ENCODE measurements at places on chromosomes 12 and 14.

DNA sequence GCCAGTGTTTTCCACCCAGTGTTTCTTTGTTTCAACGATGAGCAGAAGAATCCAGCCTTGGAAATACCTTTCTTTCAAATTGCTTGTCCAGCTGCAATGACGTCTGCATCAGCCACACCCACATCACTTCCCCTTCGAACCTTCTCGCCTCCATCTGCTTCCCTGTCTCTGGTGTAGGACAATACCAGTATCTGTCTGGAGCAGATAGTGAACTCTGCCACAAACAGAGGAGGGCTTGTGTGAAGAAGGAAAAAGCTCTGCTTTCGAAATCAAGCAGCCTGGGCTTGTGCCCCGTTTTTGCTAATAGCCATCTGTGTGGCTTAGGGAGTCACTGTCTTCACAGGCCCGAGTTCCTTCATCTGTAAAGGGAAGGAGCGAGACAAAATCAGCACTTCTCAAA, 415.4 kb downstream of the ZFP36L1 start:
- H3K4me3 ChIP-seq = peak overlapping the region; percentile 9
- DNase-seq = peak; percentile 51
- peaks cover 39% of the 10 kb centered on the region for H3K4me1 ChIP-seq
- H3K27ac ChIP-seq = peak overlapping the region; percentile 99
- no peaks in the 10 kb centered on the region for H3K36me3 ChIP-seq

GRCh38 chr14:31501870-31502269, 14.0 kb upstream of the GPR33 start:
- H3K27ac ChIP-seq = no peak overlapping the region
- no peaks in the 10 kb centered on the region for H3K27me3 ChIP-seq
- no peaks in the 10 kb centered on the region for H3K4me1 ChIP-seq

DNA sequence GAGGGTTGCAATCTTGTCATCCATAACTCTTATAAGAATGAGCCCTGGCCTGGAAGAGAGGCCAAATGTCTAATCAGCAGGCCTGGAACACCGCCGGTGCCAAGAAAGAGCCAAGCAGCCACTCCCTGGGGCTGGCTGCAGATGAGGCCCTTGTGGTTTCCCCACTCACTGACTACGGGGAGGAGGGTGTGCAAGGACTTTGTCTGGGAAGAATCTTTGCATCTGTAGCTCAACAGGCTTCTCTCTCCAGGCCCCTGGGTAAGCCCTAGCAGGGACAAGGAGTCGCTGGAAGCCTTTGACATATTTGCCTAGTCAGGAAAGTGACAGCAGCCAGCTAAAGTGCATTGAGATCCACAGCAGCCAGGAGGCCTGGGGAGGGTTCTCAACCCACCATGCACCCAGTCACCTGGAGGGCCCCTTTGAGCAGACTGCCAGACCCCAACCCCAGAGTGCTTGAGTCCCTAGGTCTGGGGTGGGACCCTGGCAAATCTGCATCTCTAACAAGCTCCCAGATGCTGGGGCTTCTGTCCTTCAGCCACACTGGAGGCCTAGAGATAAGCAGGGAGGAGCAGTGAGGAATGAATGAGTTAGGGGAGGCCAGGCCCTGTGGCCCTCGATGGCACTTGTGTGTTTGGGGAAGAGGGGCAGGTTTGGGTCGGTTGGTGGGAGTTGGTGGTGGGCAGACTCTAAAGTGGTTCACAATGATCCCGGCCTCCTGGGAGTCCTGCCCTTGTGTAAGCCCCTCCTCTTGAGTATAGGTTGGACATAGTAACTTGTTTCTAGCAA, 13.9 kb upstream of the LRTM2 start:
- H3K27me3 ChIP-seq = peaks cover 5% of the 10 kb centered on the region
- no peak overlapping the region for H3K27ac ChIP-seq
- peaks cover 7% of the 10 kb centered on the region for H3K36me3 ChIP-seq

- H3K36me3 ChIP-seq = no peaks in the 10 kb centered on the region
- no peaks in the 10 kb centered on the region for H3K4me1 ChIP-seq
- DNase-seq = no peak
- no peak overlapping the region for H3K4me3 ChIP-seq
Measured at GRCh38 chr14:94591871-94592270, 10.6 kb downstream of the SERPINA5 start.

DNA sequence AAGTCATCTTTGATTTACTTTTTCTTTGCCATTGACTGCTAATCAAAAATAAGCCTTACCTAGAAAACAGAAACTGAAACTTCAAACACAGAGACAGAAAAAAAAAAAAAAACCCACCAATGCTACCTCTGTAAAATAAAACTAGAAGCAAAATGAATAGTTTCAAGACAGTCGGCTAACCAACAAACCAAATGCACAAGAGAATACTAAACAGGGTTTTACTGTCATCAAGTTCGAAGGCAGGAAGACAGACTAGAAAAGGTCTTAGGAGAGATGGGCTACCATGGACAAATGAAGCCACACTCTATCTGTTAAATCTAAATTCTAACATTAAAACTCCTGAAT, 59.5 kb downstream of the SEL1L start:
- no peak overlapping the region for H3K4me3 ChIP-seq
- no peaks in the 10 kb centered on the region for H3K27me3 ChIP-seq
- peaks cover 4% of the 10 kb centered on the region for H3K36me3 ChIP-seq
- H3K4me1 ChIP-seq = no peaks in the 10 kb centered on the region

DNA sequence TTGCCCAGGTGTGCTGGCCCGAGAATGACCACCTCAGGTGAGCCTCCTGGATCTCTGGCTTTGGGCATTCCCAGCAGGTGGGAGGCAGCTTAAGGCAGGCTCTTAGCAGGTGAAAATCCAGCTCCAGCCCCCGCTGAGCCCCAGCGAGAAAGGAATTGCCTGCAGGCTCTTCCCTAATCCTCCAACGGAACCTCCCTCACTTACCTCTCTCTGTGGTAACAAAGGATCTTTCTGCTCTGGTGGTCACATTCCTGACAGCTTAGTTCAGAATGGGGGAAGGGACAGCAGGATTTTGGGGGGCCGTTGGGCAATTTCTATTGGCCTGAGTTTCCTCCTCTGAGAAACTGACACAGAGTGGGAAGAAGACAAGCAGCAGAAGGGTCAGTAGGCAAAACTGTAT, 116.0 kb upstream of the LHX5 start:
- peaks cover 5% of the 10 kb centered on the region for H3K27me3 ChIP-seq
- H3K4me3 ChIP-seq = no peak overlapping the region
- no peaks in the 10 kb centered on the region for H3K36me3 ChIP-seq
- H3K27ac ChIP-seq = no peak overlapping the region

DNA sequence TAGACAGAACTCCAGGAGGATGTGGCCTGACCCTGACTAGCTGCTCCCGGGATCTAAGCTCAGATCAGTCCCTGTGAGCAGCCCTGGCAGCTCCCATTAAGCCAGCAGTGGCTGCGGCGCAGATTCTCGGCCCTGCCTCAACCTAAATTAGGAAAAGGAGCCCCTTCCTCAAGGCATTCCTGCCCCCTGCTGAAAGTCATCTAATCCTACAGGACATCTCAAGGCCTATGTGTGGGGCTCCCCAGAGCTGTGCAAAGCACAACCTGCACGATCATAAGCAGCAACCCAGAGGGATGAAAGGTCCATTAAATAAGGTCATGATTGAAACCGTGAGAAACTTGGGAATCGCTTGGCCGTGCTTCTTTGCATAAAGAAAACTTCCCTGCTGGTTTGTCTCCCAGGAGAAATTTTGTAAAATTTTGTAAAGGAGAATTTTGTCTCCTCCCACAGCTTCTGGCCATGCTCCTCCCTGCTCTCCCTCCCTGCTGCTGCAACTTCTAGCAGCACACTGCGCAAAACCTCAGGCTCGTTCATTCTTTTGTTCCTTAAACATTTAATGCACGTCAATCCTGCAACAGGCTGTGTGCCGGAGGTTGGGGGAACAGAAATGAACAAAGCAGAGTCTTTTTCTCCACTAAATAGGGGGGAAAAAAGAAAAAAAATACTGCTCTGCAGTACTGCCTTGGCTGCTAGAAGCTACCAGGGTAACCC, 96.6 kb upstream of the SLC35F4 start:
- H3K27me3 ChIP-seq = peaks cover 4% of the 10 kb centered on the region
- peaks cover 14% of the 10 kb centered on the region for H3K4me1 ChIP-seq
- no peak overlapping the region for H3K27ac ChIP-seq
- peak; percentile 22 for DNase-seq

DNA sequence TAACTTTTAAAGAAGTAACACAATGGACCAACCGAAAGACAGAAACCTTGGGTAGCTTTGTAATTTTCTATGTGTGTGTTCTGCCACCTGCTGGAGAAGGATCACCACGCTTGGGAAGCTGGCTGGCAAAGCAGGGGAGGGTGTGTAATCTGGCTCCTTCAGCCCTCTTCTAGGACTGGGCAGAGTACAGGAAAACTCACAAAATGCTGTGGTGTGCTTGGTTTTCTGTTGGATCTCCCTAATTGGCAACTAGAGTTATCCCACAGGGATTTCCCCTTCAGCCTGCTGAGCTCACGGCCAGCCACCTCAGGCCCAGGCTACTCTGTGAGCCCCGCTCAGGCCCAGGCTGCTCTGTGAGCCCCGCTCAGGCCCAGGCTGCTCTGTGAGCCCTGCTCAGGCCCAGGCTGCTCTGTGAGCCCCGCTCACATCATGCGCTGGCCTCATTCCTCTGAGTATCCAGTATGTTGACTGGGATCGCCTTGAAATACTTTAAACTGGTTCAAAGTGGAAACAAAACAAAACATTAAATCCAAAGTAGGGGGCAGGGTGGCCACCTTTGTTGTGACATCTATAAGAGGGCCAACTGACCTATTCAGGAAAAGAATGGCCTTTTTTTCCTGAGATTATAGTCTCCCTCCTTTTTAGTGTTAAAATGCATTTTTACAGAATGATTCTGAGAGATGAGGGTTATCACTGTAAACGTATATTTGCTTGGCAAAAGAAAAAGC, 52.0 kb upstream of the RNU6-8 start:
- peak; percentile 67 for DNase-seq
- H3K4me3 ChIP-seq = no peak overlapping the region
- no peak overlapping the region for H3K27ac ChIP-seq
- peaks cover 9% of the 10 kb centered on the region for H3K4me1 ChIP-seq
- no peaks in the 10 kb centered on the region for H3K36me3 ChIP-seq

DNA sequence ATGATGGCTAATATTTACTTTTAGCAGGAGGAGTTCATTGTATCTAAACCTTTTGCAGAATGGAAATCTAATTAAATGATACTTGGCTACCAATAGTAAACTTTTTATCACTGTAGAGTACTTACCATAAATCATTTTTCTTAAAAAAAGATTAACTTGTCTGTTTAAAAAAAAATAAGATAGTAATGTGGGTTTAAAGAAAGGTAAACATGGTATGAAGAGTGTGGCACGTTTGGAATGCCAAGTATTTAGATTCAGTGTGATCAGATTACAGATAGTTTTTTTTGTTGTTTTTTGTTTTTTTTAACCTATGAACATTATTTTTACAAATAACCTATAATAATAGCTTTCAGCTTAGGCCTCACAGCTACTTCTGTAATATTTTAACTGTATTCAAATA, 25.8 kb downstream of the KTN1 start:
- no peak overlapping the region for H3K4me3 ChIP-seq
- no peaks in the 10 kb centered on the region for H3K27me3 ChIP-seq
- no peak overlapping the region for H3K27ac ChIP-seq
- H3K4me1 ChIP-seq = peaks cover 24% of the 10 kb centered on the region
- no peak for DNase-seq

DNA sequence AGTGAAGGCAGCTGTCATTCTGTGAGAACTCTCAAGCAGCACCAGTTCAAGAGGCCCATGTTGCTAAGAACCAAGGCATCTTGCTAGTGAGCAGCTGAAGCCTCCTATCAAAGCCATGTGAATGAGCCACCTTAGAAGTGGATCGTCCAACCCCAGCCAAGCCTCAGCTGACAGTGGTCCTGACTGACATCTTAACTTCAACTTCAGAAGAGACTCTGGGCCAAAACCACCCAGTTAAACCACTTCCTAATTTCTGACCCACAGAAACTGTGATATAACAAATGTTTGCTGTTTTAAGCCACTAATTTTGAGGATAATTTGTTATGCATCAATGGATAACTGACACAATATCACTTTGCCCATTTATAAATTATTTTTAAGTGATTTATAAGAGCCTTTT, 256.0 kb downstream of the RPAP3 start:
- H3K27me3 ChIP-seq = no peaks in the 10 kb centered on the region
- H3K27ac ChIP-seq = no peak overlapping the region
- H3K4me1 ChIP-seq = no peaks in the 10 kb centered on the region

- no peak overlapping the region for H3K4me3 ChIP-seq
- no peaks in the 10 kb centered on the region for H3K36me3 ChIP-seq
- no peak for DNase-seq
- no peak overlapping the region for H3K27ac ChIP-seq
- H3K27me3 ChIP-seq = peaks cover 1% of the 10 kb centered on the region
- peaks cover 3% of the 10 kb centered on the region for H3K4me1 ChIP-seq
Measured at GRCh38 chr12:25051656-25052195, 102.8 kb upstream of the BCAT1 start.

DNA sequence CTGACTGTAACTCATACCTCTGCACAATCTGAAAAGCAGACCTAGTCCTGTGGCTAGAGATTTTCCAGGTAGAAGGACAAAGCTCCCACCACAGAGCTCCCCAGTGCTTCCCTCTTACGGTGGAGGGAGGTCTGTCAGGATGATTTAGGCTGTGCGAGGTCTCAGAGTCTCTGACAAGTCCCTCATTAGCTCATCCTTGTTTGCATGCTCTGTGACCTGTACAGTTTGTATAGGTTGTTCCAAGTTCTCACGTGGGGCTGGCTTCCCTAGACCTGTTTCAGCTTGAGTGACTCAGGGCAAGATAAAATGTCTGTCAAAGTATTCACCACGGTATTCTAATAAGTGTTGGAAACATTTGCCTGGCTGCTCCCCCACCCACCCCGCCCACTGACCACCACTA, 34.8 kb downstream of the ASCL1 start:
- no peaks in the 10 kb centered on the region for H3K4me1 ChIP-seq
- H3K27me3 ChIP-seq = peaks cover 5% of the 10 kb centered on the region
- H3K27ac ChIP-seq = no peak overlapping the region
- no peak for DNase-seq
- H3K4me3 ChIP-seq = no peak overlapping the region

GRCh38 chr12:65825507-65826352, 1.4 kb downstream of the HMGA2 start:
- peaks cover 35% of the 10 kb centered on the region for H3K4me1 ChIP-seq
- peaks cover 4% of the 10 kb centered on the region for H3K36me3 ChIP-seq
- peak; percentile 60 for DNase-seq
- H3K27ac ChIP-seq = no peak overlapping the region
- peak overlapping the region; percentile 95 for H3K4me3 ChIP-seq
- peaks cover 12% of the 10 kb centered on the region for H3K27me3 ChIP-seq

- H3K27me3 ChIP-seq = peaks cover 22% of the 10 kb centered on the region
- H3K4me3 ChIP-seq = no peak overlapping the region
- DNase-seq = no peak
- no peak overlapping the region for H3K27ac ChIP-seq
- no peaks in the 10 kb centered on the region for H3K4me1 ChIP-seq
Measured at GRCh38 chr14:105851716-105852377, 325.5 kb downstream of the TMEM121 start.

GRCh38 chr14:94161981-94162380, 12.1 kb upstream of the PPP4R4 start:
- H3K27me3 ChIP-seq = peaks cover 4% of the 10 kb centered on the region
- no peak overlapping the region for H3K27ac ChIP-seq
- H3K4me3 ChIP-seq = no peak overlapping the region
- H3K4me1 ChIP-seq = peaks cover 5% of the 10 kb centered on the region
